NCI-H2081 (cell line): ENCODE measurements at places on chromosomes 2 and 18.
A peak's percentile ranks its signal among the peaks of the same experiment; 100 is the strongest.

DNA sequence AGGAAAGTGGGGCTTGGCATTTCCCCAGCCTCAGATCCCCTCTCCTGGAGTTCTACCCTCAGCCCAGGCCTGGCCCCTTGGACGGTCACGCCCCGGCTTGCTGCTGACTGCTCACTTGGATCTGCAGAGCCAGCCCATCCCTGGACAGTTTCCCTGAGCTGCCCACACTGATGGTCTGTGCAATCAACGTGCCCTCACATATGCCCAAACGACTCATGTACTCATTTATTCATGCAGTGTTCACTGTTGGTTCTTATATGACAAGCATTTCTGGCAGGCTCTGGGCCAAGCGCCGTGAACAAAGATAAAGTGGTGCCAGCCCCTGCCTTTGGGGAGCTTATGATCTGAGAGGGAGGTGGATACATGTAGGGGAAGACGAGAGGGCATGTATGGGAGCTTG is 20.3 kb upstream of the GLI2 start:
- no peak for DNase-seq

- no peak for DNase-seq
These were observed 55.2 kb downstream of the ZEB2 start for GRCh38 chr2:144464730-144465129.

DNA sequence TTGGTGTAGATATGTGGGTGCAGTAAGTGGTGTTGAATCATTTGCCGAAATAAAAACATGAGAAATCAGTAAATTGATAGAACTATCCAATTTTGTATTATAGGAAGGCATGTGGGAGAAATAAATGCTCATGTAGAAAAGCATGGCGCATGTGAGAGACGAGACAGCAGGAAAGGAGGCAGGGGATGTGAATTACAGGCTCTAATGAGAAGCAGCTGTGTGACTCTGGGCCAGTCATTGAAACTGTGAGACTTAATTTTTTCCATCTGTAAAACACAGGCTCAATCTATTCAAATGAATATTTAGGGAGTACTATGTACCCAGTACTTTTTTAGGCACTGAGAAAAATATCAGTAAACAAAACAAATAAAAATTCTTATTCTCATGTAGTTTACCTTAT is 42.6 kb upstream of the MAP3K20 start:
- DNase-seq = no peak

DNA sequence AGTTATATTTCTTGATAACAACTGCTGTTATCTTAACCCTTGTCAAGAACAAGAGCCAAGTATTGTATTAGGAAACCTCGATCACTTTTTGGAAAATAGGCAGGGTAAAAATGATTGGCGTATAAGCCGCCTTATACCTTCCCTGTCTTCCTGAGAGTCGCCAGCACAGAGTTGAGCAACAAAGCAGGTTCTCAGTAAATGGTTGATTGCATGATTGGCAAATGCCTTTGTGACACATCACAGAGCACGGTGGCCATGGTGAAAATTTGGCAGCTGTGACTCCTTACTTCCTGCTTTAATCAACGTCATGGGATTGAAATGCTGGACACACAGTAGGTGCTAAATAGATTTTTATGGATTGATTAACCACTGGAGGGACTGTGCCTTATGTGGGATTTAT is 3.9 kb upstream of the KLHL29 start:
- peak; percentile 91 for DNase-seq

- no peak for DNase-seq
These were observed 47.5 kb upstream of the RIOK3 start for GRCh38 chr18:23405636-23406035.

- DNase-seq = peak; percentile 77
These were observed at the start of gene NPPC for GRCh38 chr2:231926180-231926741. Gene NPPC, minus strand, starts transcription at chr2:231926396. Its CDS starts 147 bp downstream, at chr2:231926249.

DNA sequence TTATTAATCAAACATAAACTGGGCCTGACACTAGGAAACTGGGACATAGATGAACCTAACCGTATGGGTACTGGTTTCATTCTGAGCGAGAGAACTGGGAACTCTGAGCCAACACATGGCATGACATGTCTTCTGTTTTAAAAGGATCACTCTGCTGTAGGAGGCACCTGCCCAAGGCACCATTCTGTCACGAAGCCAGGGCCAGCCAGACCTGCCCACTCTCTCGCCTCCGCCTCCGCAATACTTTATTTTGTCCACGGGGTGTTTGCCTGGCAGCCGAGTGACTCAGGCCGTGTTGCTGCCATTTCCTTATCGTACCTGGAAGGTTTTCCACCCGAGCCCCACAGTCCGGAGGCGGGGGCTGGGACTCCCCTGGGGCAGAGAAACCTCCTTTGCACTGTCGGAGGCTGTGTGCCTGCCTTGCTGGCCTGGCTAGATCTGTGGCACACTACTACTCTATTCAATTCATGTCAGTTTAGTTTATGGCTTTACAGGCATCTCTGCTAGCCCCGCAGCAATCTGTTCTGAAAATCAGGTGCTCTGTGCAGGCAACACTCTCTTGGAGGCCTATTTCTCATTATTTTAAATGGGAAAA is 120.4 kb upstream of the ACKR3 start:
- DNase-seq = no peak

DNA sequence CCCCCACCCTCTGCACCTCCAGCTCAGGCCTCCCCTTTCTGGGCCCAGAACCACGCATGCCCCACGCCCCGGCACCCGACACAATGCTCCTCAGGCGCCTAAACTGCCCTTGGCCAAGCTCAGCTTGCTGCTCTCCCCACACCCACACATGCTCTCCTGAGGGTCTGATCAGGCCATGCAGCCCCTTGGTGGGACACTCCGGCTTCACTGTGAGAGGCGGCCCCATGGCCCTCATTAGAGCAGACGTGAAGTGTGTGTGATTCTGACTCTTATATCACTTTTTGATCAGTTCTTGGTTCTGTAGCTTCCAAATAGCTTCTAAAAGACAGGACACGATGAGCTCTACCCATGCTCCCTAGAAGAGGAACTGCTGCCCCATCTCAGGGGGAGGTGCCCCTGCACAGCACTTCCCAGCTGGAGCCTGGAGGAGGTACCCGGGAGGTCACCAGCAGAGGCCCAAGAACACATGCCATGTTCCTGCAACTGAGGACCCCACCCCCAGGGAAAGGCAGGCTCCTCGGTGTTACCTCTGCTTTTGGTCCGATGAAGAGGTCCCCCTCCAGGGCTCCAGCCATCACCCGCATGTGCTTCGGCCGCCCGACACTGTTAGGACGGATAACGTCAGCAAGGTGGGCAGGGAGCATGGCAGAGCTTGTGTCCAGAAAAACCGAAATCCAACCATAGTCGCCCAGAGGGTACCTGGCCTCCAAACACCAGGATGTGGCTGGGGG is 3.6 kb downstream of the ACTR1B start:
- DNase-seq = no peak

GRCh38 chr2:158131483-158131912 is 29.8 kb downstream of the UPP2 start:
- no peak for DNase-seq

GRCh38 chr18:58468191-58468590 is 160.7 kb downstream of the ALPK2 start:
- no peak for DNase-seq

GRCh38 chr2:137009953-137010352 is 244.6 kb downstream of the THSD7B start:
- DNase-seq = no peak

DNA sequence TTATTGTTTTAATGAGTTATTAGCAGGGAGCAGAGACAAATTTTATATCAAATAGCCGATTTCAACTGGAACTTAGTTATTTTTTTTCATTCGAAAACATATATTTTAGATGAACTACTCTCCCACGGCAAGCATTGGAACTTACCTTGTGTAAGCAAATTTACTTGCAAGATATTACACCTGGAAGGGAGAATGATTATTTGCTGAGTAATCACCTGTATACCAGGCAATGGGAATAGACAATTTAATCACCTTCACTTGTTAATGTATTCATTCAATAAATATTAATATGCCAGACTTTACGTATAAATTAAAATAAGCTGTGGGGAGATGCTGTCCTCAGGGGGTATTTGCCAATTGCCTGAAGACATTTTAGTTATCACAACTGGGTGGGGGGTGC is 1069.9 kb upstream of the CHAC2 start:
- no peak for DNase-seq

DNA sequence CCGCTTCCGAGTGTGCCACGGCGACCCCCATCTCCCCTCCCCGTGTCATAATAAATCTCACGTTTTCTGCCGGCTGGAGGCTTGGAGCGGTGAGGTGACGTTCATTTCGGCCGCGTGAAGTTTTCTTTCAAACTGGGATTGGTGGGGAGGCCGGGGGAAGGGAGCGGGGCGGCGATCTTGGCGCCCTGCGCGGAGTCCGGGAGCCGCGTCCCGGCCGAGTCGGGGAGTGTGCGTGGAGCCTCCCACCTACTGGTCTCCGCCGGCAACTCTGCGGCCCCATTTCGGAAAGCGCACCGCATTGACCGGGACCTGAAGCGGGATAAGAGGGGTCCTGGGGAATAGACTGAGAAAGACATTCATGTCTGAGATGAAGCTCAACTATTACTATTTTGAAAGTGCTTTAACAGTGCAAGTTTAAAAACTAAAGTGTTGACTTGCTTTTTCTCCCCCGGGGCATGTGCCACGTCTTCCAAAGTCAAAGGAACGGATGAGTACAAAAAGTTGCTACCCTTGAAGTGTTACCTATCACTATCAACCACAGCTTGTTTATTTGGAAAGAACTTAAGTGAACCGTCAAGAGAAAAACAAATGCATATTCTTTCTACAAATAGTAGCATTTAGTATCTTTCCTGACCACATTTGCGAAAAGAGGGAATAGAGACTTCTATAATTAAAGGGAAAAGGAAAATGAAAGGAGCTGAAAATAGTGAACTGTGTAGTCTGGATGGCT is 818 bp upstream of the IKZF2 start:
- DNase-seq = peak; percentile 55

DNA sequence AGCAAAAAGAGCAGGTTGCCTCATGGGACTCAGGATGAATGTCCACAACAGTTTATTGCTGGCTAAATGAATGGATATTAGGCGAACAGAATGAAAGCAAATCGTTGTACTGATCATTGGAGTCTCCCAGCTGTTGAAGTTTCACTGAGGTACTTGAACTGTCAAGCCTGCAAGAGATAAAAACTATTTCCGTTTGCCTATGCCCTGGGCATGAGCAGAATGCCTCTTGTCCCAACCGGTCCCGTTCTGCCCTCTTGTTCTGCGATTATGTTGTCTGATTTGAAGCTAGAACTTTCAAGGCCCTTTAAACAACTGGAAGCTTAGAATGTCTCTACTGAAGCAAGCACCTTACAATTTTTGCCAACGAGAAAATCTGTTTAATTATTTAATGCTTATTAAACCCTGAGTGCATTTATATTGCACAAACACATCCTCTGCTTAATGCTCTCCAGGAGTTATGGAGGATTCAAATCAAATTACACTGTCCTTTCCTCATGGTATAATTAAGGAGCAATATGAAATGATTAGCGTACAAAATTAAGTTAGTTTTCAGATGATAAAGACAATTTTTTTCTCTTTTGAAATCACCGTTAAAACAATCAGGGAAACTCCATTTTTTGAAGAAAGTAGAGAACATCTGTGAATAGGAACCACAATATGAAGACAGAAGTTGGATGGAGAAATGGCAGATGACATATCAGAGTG is 17.7 kb downstream of the QPCT start:
- no peak for DNase-seq

DNA sequence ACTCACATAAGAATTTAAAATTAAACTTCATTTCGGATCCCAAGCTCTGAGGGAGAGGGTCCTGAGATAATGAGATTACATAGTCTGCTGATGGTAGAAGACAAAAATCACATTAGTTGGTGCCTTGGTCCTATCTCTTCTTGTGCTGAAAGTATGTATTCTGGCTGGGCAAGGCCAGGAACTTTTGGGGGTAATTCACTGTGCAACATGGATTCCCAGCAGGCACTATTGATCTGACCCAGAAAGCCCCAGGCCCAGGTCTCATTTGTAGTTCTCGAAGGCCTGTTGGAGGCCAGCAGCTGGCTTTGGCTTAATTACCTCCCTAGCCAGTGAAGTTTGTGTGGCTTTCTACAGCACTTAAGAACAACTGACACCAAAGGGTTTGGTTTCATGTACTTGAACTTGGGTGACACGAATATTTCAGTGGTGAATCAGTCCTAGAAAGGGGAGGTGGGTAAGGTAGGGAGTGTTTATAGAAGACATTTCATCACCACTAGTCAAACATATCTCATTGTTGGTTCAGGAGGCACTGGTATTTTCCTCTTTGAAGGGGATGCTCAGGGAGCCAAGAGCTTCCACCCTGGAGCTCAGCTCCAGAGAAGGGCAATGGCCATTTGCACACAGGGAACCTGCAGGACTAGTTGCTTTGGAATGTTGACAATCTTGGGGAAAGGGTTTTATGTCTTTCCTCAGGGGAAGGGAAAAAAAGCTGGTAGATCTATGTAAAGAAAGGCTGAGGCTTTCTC is 217.8 kb downstream of the OSR1 start:
- DNase-seq = no peak

DNA sequence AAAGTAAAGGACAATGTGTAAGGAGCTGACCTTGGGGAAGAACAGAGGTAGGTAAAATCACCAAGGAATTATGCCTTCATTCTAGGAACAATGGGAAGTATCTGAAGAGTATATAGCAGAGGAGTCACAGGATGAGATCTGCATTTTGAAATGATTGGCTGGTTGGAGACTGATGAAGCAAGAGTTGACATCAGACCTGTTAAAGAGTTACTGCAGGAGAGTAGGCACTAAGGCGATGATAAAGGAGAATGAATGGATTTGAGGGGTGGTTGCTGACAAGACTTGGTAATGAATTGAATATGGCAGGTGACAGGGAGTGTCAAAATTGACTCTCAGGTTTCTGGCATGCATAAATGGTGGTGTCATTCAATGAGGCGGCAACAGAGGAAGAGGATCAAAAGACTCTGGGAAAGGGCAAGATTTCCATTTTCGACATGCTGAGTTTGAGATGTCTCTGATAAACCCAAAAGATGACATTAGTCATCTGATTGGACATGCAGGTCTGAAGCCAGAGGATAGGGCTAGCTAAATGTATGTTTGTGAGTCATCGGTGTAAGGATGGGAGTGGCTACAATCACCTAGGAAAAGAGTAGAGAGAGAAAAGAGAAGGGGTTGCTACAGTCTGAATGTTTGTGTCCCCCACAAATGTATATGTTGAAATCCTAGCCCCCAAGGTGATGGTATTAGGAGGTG is 236.5 kb downstream of the DYM start:
- DNase-seq = no peak

DNA sequence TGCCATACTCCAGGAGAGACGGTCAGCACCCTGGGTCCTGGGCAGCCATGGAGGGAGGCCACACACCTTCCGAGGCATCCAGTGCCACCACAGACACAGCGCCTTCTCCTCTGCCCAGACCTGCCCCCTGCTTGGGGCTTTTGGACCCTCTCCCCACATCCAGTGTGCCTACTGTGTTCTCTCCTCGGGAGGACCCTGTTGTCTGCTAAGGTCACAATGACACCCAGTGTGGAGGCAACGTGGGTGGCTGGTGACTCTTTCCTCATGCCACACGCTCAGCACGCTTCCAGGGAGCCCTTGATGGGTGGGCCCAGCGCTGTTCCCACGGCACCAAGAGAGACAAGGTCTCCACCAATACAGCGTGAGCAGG is 251.9 kb downstream of the EIPR1 start:
- DNase-seq = no peak

DNA sequence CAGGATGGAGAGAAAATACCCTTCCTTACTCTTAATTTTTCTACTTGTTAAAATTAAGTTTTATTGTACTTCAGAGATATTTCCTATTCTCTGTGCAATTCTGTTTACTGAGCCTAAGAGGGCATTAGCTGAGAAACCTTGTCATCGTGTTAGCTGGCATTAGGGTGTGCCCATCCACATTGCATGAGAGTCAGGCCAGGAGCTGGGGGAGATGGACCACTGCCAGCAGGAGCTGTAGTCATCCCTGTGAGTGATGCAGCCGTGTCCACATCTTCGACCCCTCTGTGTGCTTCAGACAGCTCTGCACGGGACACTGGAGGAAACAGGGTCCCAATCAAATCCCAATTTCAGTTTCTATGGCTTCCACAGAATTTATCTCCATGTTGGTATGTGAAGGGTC is 34.2 kb downstream of the ABCA12 start:
- no peak for DNase-seq
